Activated CD4-positive, alpha-beta T cell treated with anti-CD3 and anti-CD28 coated beads, Interleukin-2, amount 50 U/mL, for 1 hour (primary cell): ENCODE measurements at places on chromosomes 11 and 22.
A peak's percentile ranks its signal among the peaks of the same experiment; 100 is the strongest.

DNA sequence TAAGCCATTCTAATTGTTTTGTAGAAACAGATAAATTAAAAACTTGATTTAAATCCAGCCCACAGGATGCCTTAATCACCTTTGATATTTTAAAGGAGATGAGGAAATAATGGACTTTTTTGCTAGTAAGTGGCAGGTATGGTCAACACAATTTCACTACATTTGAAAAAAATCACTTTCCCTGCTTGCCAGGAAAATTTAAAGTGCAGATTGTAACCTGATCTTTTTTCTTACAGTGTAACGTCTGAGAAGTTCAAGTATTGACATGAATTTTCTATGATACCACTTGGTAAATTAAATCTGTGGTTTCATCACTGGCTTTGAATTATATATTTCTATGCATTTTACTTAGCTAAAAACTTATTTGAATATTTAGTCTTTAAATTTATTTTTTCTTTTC lies 65.3 kb downstream of the ARHGEF12 start:
- DNase-seq = no peak

DNA sequence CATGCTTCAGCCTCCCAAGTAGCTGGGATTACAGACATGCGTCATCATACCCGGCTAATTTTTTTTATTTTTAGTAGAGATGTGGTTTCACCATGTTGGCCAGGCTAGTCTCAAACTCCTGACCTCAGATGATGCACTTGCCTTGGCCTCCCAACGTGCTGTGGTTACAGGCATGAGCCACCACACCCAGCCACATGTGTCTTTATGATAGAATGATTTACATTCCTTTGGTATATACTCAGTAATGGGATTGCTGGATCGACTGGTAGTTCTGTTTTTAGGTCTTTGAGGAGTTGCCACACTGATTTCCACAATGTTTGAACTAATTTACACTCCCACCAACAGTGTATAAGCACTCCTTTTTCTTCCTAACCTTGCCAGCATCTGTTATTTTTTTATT lies 276.2 kb downstream of the METTL15 start:
- no peak for DNase-seq

DNA sequence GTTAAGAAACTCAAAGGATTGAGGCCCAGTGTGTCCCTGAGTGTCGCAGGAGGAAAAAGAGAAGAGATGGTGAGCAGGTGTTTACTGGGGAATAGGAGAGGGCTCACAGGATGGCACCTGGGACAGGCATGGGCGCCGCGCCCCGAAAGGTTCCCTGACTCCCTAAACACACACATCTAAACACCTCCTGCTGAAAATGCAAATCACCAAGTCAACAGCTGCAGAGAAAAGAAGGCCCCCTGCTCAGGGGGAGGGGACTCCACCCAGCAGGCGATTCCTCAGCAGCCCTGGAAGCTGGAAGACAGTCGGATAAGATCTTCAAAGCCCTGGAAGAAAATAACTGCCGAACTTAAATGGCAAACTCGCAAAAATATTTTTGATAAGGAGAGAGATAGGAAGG lies 377.2 kb downstream of the BRD1 start:
- DNase-seq = no peak

GRCh38 chr11:108768370-108768769 lies 103.5 kb downstream of the DDX10 start:
- DNase-seq = no peak

DNA sequence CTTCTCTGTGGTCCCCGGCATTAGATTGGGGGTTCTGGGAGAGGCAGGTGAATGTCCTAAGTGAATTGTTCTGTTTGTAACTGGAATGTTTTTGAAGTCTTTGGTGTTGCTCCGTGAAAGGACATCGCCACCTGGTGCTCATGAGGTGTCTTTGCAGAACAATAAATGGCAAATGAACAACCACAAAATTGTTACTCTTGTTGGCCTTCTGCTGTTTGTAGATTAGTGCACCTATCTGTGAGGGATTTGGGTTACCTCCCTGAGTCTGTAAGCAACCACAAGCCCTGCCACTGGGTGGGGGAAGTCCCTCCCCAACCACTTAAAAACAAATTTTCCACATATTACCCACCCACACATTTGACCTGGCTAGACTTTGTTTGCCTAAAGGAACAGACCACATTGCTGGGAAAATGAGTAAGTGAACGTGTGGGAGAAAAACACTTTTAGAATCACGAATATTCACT lies 4.7 kb downstream of the MPEG1 start:
- DNase-seq = peak; percentile 24

GRCh38 chr11:110818032-110818687 lies 105.9 kb upstream of the ARHGAP20 start:
- no peak for DNase-seq

GRCh38 chr11:123690485-123690884 lies 36.1 kb upstream of the SCN3B start:
- DNase-seq = no peak

GRCh38 chr22:25996669-25997068 lies 172.6 kb upstream of the SEZ6L start:
- no peak for DNase-seq

GRCh38 chr22:47044722-47045535 lies 282.5 kb downstream of the TBC1D22A start:
- no peak for DNase-seq

- peak; percentile 76 for DNase-seq
Measured at GRCh38 chr22:50209893-50210292, 9.1 kb downstream of the SELENOO start.

DNA sequence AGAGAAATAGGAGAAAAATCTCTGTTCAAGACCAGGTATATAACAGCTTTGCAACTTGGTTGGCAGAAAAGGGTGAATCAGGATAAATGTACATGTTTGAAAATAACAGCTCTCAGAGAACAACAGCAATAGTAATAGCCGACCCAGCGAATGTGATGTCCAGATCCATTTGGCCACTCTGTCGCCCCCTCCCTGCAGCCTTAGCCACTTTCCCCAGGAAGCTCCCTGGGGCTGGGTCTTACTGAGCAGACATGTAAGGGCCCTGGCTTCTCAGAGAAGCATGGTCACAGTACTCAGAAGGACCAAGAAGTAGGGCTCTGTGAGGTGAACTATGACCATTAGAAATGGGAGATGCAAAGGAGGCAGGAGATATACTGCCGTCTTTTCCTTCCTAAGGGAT lies 154.1 kb upstream of the SNX19 start:
- DNase-seq = no peak

- DNase-seq = no peak
Measured at GRCh38 chr22:49269928-49270327, 557.7 kb downstream of the BRD1 start.

GRCh38 chr11:108847298-108847990 lies 182.6 kb downstream of the DDX10 start:
- no peak for DNase-seq

DNA sequence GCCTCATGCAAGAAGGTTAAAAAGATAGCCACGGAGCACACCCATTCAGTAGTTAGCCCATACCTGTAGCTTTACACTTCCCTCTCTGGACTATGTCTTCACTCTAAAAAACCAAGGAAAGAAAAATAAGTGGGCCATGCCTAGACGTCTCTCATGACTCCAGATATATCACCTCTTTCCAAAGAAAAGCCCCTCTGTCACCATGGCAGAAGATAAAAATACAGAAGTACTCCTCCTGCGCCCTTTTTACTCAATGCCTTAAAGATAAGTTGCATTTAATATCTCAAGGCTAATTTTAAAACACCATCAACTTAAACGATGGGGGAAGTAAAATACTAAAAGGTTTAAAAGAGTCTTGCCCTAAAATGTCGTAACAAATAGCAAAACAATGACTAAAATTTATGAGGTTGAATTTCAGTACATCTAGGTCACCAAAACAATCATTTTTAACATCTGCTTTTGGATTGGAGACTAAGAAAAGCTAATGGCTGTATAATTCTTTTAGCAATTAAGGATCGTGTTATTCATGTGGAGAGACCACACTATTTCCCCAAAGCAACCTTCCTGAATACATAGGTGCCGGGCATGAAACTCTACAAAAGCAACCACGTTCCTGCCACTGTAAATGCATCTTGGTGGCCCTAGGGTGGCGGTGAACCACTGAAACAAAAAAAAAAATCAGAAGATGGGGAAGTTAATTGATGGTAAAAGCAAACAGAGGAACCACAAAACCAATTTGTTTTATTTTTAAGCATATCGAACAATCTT lies 46.0 kb downstream of the CELF1 start:
- no peak for DNase-seq

DNA sequence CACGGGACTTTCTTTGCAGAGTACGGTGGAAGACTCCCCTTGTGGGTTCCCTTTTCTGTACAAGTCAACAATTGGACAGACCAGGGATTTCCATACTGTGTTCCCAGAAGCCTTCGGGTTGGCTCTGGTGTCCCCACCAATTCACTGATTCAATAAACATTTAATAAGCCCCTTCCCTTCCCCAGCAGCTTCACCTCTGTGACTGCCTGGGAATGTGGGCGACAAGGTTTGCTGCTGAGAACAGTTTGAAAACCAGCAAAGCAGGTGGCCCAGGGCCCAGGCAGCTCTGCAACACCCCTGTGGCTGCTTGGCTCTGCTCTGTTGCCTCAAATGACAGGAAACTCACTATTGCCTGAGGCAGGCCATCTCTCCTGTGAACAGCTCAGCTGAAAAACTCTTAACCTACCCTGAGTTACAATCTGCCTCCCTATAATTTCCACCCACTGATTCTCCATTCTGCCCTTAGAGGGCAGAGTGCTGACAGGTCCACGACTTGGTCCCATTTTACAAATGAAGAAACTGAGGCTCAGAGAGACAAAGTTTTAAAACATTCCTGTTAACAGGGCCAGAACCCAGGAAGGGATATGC lies 10.4 kb downstream of the ADORA2A start:
- no peak for DNase-seq

GRCh38 chr11:82315093-82315492 lies 418.6 kb downstream of the FAM181B start:
- DNase-seq = no peak

GRCh38 chr22:19807161-19807913 lies 46.8 kb downstream of the TBX1 start:
- DNase-seq = no peak
